Activated naive CD4-positive, alpha-beta T cell treated with anti-CD3 and anti-CD28 coated beads for 36 hours (primary cell): ENCODE measurements at places on chromosomes 16 and 17.

- H3K4me1 ChIP-seq, result no peaks in the 10 kb centered on the region
- peaks cover 6% of the 10 kb centered on the region for H3K27me3 ChIP-seq
- H3K36me3 ChIP-seq, result no peaks in the 10 kb centered on the region
- H3K4me3 ChIP-seq, result no peak overlapping the region
Measured at GRCh38 chr16:17887963-17888362, 417.2 kb upstream of the XYLT1 start.

DNA sequence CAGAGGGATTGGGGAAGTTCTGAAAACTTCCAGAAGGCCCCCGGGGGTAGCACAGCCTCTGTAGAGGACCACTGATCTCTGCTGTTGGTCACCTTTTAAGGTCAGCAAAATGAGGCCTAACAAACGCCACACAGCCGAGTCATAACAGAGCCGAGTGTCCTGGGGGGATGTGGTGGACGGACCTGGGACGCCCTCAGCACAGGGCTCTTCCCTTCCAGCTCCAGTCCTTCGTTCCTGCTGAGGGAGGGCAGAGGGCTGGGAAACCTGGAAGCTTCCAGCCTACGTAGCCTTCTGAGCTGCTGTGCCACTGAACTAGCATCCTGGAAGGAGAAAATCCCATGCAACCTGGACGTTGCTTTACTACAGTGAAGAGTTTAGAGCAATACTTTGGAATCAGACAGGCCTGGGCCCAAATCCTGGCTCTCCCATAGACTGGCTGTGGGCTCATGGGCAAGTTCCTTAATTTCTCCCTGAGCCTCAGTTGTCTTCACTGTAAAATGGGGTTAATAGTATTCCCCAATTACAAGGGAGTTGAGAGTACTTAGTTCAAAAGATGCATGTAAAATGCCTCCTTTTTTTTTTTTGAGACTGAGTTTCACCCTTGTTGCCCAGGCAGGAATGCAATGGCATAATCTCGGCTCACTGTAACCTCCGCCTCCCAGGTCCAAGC, 34.4 kb upstream of the ZCCHC14 start:
- no peak for DNase-seq
- H3K4me1 ChIP-seq, result no peaks in the 10 kb centered on the region
- no peaks in the 10 kb centered on the region for H3K36me3 ChIP-seq
- H3K27ac ChIP-seq, result no peak overlapping the region
- H3K4me3 ChIP-seq, result no peak overlapping the region
- H3K27me3 ChIP-seq, result no peaks in the 10 kb centered on the region

DNA sequence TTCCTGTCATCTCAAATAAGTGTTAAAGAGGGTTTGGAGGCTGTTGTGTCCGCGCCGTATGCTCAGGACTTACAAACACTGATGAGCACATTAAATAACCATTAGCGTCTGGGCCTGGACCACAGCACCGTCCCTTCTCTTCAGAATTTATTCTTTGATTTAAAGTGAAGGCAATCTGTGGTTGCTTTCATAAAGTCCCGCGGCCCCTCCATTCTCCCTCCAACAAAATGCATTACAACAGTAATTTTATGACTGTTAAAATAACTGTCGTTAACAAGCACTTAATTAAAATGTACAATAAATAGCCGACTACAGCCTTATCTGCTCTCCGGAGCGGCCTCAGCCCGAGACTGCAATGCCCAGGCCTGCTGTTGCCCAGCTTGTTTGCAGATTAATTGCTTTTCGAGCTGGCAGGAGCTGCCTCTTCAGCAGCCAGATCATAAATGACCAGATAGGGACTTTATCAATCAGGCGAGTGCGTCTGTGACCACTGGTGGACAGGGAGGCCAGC, 30.6 kb upstream of the IRX3 start:
- H3K36me3 ChIP-seq, result no peaks in the 10 kb centered on the region
- H3K27me3 ChIP-seq, result no peaks in the 10 kb centered on the region
- no peak overlapping the region for H3K27ac ChIP-seq
- no peak for DNase-seq
- H3K4me1 ChIP-seq, result no peaks in the 10 kb centered on the region

DNA sequence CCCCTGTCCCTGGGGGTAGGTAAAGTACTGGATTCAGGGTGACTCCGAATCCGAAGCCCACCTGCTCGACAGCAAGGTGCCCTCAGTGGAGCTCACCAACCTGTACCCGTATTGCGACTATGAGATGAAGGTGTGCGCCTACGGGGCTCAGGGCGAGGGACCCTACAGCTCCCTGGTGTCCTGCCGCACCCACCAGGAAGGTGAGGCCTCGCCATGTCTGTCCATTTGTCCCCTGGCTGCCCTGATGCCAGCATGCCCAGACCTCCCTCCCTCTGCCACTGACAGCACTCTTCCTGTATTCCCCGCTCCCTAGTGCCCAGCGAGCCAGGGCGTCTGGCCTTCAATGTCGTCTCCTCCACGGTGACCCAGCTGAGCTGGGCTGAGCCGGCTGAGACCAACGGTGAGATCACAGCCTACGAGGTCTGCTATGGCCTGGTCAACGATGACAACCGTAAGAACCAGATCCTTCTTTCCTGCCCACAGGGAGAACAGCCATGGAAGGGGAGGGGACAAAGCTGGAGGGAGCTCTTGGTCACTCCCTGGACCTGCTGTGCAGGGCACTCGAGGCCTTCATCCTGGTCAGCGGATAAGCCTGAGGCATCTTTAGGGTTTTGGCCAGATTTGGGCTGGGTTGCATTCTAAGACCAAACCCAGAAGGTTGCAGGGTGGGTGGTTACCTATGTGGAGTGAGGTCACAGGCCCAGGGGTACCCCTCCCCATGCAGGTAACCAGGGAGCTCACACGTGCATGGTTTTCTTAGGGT, 14.2 kb downstream of the GALK1 start:
- no peak overlapping the region for H3K4me3 ChIP-seq
- H3K4me1 ChIP-seq, result peaks cover 17% of the 10 kb centered on the region
- H3K36me3 ChIP-seq, result no peaks in the 10 kb centered on the region

DNA sequence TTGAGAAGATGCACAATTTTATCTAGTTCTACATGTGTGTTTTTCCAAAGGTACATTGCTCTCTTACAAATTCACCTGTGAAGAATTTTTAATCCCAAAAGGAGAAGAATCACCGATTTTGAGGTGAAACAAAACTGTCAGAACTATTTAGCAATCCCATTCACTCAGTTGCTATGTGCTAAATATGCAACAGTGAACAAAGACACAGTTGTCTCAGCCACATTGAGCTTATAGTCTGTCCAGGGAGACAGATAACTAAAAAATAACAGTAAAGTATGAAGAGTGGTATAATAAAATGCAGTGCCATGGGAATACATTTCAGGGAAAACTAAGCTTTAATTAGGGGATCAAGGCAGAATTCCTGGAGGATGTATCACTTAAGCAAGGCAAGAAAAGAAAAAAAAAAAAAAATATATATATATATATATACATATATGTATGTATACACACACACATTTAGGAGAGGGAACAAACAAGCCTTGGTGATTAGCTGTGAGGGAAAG, 110.4 kb downstream of the SPAG9 start:
- H3K27ac ChIP-seq, result no peak overlapping the region
- no peak for DNase-seq
- peaks cover 4% of the 10 kb centered on the region for H3K36me3 ChIP-seq
- no peaks in the 10 kb centered on the region for H3K4me1 ChIP-seq
- H3K27me3 ChIP-seq, result no peaks in the 10 kb centered on the region

- H3K27ac ChIP-seq, result no peak overlapping the region
- no peak for DNase-seq
Measured at GRCh38 chr16:85481206-85481605, 131.9 kb upstream of the GSE1 start.

GRCh38 chr16:30662449-30662848, 4.2 kb downstream of the FBRS start:
- no peaks in the 10 kb centered on the region for H3K27me3 ChIP-seq
- DNase-seq, result no peak
- peak overlapping the region; percentile 98 for H3K27ac ChIP-seq

DNA sequence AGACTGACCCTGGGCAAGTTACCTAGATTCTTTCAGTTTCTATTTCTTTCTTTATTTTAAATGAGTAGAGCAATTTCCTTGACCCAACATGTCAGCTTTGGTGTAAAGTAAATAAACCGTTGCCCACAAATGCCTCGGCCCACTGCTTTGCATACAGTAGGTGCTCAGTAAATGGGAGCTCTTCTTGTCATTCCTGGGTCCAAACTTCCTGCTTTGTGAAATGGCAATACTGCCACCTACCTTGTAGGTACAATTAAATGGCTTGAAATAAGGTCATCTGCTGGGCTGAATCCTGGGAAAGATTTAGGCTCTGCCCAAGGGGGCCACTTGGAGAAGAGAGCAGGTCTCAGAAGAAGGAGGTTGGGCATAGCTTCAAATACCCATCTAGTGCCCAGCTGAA, 253.0 kb downstream of the HS3ST3B1 start:
- no peaks in the 10 kb centered on the region for H3K27me3 ChIP-seq
- no peak overlapping the region for H3K4me3 ChIP-seq
- H3K27ac ChIP-seq, result no peak overlapping the region
- H3K4me1 ChIP-seq, result no peaks in the 10 kb centered on the region

- no peak overlapping the region for H3K27ac ChIP-seq
- no peaks in the 10 kb centered on the region for H3K36me3 ChIP-seq
- H3K4me1 ChIP-seq, result peaks cover 18% of the 10 kb centered on the region
- H3K4me3 ChIP-seq, result peak overlapping the region; percentile 37
- peak; percentile 87 for DNase-seq
Measured at GRCh38 chr17:75412455-75413317, 7.2 kb upstream of the GRB2 start.

GRCh38 chr16:70701036-70701435, 15.2 kb upstream of the MTSS2 start:
- DNase-seq, result no peak
- no peaks in the 10 kb centered on the region for H3K27me3 ChIP-seq
- no peak overlapping the region for H3K27ac ChIP-seq
- H3K4me1 ChIP-seq, result peaks cover 23% of the 10 kb centered on the region
- H3K36me3 ChIP-seq, result peaks cover 3% of the 10 kb centered on the region
- H3K4me3 ChIP-seq, result no peak overlapping the region

DNA sequence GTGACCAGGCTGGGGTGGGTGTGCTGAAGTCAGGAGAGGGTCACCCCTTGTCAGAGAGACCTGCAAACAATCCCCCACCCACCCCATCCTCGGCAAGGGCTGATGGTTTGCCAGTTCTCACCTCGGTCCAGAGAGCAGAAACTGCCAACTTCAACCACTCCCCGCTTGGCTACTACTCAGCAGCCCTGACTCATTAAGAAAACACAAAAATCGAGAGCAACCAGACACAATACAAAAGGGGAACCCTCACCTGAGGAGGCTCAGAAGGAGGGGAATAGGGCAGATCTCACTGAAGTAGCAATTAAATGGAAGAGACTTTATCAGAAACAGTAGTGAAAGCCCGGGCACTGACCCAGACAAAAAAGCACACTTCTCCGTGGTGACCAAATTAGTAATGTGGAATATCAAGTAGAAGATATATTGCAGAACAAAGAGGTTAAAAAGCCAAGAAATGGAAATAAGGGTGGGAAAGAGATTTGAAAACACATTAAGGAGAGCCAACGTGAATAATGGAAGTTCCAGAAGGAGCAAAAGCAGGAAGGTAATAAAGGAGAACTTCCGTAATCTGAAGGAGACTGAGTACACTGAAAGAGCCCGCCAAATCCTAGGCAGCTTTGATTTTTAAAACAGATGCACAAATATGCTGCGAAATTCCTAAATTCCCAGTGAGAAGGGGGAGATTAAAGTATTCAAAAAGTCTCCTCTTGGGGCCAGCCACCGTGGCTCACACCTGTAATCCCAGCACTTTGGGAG, 23.6 kb downstream of the CENPV start:
- no peak overlapping the region for H3K4me3 ChIP-seq
- H3K27me3 ChIP-seq, result no peaks in the 10 kb centered on the region
